Cardiac muscle cell (in vitro differentiated cells and primary cell): ENCODE measurements at places on chromosomes 12 and 14.

DNA sequence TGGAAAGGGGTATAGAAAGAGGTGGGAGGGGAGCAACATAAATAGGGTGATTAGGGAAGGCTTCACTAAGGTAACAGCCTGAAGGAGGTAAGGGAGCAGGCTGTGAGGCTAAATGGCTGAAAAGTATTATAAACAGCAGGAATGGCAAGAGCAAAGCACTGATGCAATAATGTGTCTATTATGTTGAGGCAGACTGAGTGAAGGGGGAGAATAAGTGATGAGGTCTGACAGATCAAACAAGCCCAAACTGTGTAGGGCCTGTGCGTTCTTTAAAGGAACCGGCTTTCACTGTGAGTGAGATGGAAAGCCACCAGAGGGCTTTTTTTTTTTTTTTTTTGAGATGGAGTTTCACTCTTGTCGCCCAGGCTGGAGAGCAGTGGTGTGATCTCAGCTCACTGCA, 6.7 kb upstream of the VCPKMT start:
- no peak for DNase-seq

DNA sequence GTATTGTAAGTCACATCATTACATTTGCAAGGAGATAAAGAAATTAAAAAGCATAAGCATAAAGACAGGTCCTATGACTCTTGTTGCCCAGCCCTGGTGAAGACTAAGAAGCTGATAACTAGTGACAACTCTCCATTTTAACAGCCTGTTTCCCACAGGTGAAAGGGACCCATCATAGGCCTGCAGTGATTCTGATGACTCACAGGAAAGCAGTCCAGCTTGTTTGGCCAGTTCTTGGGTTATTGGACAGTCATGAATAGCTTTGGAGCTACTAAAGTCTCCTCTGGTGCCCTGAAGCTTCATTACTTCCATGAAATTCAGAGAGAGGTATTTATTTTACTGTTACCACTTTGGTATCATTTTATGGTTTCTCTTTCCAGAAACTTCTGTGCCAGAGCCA, 55.5 kb upstream of the DYRK2 start:
- DNase-seq, result no peak

GRCh38 chr12:116650585-116651087, 87.2 kb downstream of the SPRING1 start:
- DNase-seq, result no peak

DNA sequence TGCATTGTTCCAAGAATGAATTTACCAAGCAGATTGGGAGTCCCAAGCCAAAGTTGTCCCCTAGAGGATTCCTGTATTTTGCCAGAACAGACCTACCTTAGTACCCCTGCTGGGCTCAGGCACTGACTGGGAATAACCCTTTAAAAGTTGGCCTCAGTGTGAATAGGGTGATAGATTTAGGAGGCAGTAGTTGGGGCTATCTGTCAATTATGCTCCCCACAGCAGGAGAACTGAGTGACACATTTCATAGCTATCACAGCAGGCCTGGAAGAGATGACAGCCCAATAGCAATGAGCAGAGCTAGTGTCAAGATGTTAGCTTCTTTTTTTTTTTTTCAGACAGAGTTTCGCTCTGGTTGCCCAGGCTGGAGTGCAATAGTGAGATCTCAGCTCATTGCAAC, 14.3 kb upstream of the LRP6 start:
- no peak for DNase-seq
